Activated CD8-positive, alpha-beta memory T cell treated with anti-CD3 and anti-CD28 coated beads for 1 hour (primary cell): ENCODE measurements at places on chromosomes 5 and 9.

GRCh38 chr5:65299861-65300260, 181.9 kb downstream of the ADAMTS6 start:
- DNase-seq = no peak

GRCh38 chr5:133408322-133408721, 204.0 kb downstream of the FSTL4 start:
- no peak for DNase-seq

DNA sequence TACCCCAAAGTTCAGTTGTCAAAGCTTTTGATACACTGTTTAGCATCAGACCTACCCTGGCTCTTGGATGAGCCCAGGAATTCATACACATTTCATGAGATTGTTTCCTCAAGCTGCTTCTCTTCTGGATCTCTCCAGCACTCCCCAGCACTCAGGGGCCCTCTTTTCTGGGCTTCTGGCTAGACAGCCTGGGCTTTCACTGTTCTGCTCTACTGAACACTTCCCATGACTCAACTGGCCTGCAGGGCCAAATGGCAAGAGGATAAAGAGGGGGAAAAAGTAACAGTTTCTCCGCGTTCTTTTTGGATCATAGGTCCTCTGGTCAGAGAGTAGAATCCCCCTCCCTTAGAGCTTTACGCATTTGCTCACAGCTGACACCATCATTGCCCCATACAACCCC, 20.9 kb upstream of the LURAP1L start:
- no peak for DNase-seq

DNA sequence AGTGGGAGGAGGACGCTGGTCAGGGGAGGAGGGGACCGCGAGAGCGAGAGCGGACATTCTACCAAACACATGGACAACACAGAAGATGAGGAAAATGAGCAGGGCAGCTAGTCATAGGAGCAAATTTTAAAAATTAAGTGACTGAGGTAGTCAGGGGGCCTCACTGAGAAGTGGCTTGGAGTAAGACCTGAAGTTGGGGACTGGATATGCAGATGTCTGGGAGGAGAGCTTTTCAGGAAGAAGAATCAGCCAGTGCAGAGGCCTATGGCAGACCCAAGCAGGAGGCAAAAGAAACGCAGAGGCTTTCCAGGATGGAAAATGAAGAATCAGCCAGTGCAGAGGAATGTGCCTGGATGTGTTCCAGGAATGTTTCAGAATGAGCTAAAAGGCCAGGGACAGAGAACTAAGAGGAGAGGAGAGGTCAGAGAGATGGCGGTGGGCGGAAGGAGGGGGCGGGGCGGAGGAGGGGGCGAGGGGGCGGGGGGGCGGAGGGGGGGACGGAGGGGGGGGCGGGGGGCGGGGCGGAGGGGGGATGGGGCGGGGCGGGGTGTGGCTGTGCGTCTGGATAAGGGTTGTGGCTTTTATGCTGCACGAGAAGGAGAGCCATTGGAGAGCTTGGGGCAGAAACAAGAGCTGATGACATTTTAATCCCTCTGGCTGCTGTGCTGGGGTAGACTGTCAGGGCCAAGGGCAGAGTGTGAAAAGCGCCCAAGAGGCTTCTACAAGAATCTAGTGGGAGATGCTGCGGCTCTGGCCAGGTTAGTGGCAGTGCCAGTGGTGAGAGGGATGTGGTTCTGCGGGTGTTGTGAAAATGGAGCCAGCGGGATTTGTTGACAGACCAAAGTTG, 129.6 kb downstream of the KCNIP1 start:
- DNase-seq = no peak

DNA sequence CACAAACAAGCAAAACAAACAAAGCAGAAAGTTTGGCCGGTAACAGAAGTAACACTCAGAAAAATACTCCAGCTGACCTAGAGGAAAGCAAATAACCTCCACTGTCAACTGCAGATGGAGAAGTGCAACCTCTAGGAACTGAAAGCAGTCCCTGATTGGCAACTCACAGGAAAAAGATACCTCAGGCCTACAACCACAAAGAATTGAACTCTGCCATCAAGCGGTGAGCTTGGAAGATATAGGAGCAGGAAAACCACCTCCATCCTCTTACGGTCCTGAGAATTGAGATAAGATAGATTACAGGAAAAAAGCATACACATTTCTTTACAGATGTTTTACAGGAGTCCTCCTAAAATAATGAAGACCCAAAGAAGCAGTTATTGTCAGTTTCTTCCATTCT, 184.5 kb downstream of the PDZD2 start:
- DNase-seq = no peak

DNA sequence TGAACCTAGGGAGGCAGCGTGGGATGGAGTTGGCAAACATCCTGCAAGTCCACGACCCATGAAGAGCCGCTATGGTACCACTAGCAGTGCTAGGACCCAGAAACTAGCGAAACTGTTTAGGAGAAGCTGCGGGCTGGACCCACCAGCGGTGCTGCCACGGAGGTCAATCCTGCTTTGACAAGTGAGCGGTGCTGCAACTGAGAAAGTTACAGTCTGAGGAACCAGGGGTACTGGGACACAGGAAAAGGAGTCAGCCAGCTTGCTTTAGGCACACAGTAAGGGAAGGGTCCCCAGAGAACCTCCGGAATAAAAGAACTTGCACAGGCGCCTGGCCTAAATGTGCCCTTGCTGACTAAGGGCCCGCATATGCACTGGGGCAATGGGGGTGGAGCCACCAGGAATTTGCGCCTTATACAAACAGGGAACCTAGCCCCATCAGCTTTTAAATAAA, 23.6 kb upstream of the ANXA2R start:
- DNase-seq = no peak

- DNase-seq = no peak
Observed at GRCh38 chr5:120769312-120769872, 305.3 kb downstream of the PRR16 start.

- no peak for DNase-seq
Observed at GRCh38 chr9:88182501-88182900, 44.2 kb upstream of the SPATA31C2 start.

- no peak for DNase-seq
Observed at GRCh38 chr5:3194271-3194670, 401.4 kb upstream of the IRX1 start.

- DNase-seq = no peak
Observed at GRCh38 chr9:128724744-128725211, 851 bp upstream of the ZDHHC12 start.

DNA sequence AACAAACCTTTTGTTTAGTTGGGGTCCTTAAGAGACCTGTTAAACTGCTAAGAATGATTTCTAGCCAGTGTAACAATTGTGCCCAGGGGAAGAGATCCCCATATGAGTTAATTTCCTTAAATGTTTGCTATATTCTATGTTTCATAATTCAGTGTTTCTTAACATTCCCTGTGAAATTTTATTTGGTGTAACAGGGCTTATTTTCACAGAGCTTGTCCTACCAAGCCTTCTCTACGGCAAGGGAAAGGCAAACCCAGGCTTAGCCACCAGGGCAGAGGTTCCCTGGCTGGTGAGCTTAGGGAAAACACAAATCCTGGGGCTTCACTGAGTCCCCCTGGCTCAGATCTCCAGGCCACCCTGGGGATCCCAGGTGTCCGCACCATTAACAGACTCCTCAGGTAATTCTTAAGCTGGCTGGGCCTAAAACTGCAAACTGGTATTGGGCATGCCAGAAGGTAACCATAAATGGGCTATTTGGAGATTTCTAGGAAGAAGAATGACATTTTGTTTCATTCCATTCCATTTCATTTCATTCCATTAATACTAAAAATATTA, 17.0 kb upstream of the LCP2 start:
- no peak for DNase-seq

GRCh38 chr5:180216646-180217171, 7.7 kb upstream of the RASGEF1C start:
- DNase-seq = no peak

- DNase-seq = no peak
Observed at GRCh38 chr9:127907867-127908659, 8.7 kb upstream of the ST6GALNAC6 start.
